Hepatic stellate cell (primary cell): ENCODE measurements at places on chromosomes 1 and 21.

GRCh38 chr1:228308628-228309325 is 97.9 kb downstream of the TRIM11 start:
- no peak for DNase-seq

- DNase-seq: no peak
Measured at GRCh38 chr1:10841118-10841517, 44.7 kb upstream of the CASZ1 start.

DNA sequence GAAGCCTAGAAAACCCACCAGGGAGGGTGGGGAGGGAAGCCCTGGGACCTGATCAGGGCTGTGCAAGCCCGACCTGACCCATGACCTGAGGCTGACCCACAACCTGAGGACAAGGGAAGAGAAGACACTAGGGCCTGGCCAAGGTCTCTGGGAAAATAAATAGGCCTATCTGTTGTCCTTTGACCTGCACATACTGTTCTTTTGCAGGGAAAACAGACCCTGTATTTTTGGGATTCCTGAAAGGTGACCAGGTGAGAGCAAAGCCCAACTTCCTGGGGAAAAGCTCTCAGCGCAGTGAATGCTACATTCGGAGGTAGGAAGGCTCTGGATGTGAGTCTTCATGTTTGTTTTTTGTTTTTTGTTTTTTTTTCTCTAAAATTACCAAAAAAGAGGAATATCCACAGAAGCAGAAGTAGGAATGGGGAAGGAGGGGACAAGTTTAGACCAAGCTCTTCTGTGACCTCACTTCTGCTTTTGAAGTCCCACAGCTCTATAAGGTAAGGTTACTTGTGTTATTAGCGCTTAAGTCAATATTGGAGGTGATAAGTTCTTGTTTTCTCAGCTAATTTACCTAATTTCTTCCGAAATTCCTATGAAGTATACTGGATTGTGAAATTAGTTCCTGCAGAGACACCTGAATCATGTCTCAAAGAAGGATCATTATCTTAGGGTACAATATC is 26.2 kb upstream of the LYST start:
- no peak for DNase-seq

DNA sequence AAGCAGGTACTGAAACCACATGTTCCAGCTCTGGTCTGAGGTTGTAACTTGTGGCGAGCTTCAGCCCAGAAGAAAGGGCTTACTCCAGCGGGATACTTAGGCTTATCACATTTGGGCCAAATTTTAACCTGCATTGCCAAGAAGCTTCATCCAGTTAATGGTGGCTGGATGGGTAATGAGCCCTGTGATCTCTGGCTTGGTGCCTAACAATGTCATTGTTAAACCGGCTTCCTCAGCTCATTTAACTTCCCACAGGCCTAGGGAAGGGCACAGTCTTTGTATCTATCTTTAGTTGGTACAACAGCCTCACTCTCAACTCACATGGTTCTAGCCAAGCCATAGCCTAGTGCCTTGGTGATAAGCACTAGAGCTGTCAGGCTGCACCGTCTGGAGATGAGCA is 43.6 kb upstream of the CCDC190 start:
- DNase-seq: no peak

DNA sequence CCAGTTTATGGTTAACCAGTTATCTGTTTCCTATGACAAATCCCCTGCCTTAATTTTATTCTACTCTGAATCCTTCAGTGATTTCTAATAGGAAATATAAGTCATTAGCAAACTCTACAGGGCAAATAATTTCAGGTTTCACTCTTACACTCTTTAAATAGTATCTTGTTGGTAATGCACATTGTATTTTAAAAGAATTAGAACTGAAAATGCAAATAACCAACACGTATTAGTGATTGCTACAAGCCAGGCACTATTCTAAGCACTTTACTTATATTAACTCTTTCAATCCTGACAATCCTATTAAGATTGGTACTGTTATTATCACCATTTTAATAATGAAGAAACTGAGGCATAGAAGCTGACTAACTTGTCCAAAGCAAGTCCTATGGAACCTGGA is 48.3 kb upstream of the LHX8 start:
- no peak for DNase-seq

- DNase-seq: peak; percentile 9
Measured at GRCh38 chr1:233364695-233365539, 37.4 kb downstream of the MAP3K21 start.

- no peak for DNase-seq
Measured at GRCh38 chr1:92118826-92119225, 38.7 kb downstream of the BTBD8 start.

DNA sequence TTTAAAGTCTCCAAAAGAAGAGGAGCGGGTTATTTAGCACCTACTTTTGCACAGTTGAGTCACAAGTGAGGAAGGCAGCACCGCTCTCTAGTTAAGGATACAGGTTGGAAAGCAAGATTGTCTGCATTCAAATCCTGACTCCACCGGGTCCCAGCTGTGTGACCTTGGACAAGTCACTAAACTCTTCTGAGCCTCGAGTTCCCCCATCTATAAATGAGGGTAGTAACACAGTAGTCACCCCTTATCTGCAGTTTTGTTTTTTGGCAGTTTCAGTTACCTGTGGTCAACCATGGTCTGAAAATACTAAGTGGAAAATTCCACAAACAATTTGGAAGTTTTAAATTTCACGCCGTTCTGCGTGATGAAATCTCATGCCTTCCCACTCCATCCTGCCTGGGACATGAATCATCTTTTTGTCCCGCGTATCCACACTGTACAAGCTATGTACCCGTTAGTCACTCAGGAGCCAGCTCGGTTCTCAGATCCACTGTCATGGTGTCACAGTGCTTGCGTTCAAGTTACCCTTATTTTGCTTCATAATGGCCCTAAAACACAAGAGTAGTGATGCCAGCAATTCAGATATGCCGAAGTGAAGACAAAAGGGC is 49.4 kb downstream of the CAPZB start:
- DNase-seq: no peak

GRCh38 chr1:13664451-13664850 is 35.5 kb upstream of the PRDM2 start:
- no peak for DNase-seq

- DNase-seq: no peak
Measured at GRCh38 chr1:235313931-235314678, 13.9 kb downstream of the ARID4B start.

GRCh38 chr1:219326843-219327242 is 153.2 kb downstream of the LYPLAL1 start:
- DNase-seq: no peak

GRCh38 chr1:168836469-168836868 is 107.5 kb upstream of the DPT start:
- no peak for DNase-seq

GRCh38 chr1:59565611-59566410 is 248.9 kb upstream of the HOOK1 start:
- no peak for DNase-seq

DNA sequence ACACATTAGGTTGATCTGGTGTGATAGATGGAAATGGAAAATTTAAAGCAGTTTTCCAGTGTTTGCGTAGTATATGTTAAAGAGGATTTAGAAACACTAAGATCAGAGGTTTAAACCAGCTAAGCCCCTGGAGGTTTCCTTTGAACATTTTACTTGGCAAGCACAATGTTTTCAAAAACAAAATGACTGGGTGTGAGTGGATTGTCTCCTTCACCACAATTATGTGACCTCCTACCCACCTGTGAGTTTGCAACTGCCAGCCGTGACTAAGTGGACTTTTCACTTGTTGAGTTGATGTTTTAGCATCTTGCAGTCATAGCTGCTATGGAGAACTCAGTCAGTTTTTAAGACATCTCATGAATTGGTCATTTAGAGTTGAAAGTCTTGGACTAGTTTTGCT is 4.7 kb downstream of the CCDC190 start:
- DNase-seq: peak; percentile 54

DNA sequence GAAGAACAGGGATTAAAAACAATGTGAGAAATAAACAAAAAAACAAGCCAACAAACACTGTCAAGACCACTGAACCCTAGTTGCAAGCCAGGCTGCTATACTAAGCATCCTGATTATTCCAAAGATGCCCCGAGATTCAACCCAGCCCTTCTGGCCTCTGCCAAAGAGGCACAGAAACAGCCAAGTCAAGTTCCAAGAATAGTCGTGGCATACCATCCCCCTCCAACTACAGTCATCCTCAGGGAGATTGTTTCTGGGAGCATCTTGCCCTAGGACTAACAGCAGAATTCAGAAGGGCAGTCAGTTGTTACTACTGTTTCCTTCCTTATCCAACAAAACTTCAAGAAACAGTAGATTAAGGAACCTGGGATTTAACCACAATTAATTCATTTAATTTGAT is 52.3 kb downstream of the ABL2 start:
- peak; percentile 23 for DNase-seq

DNA sequence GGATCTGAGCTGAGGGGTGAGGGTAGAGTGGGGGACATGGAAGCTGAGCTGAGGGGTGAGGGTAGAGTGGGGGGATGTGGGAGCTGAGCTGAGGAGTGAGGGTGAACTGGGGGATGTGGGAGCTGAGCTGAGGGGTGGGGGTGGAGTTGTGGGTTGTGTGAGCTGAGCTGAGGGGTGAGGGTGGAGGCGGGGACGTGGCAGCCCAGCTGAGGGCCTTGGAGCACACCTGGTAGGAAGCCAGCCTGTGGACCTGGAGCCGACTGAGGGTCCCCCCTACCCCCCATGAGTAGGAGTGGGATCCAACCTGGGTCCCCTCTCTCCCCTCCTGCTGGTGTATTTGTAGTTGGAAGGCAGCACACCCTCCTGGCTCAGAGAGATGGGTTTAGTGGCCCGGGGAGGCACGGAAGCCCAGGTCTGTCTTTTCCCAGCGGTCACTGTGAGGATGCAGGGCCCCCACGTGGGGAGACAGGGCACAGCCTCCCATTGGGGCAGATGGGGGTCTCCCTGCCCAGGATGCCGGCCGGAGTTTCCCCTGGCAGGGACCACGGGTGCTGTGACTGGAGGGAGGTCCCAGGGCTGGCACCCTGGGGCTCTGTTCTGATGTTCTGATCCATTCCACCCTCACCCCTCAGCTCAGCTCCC is 13.2 kb upstream of the NPHP4 start:
- no peak for DNase-seq

DNA sequence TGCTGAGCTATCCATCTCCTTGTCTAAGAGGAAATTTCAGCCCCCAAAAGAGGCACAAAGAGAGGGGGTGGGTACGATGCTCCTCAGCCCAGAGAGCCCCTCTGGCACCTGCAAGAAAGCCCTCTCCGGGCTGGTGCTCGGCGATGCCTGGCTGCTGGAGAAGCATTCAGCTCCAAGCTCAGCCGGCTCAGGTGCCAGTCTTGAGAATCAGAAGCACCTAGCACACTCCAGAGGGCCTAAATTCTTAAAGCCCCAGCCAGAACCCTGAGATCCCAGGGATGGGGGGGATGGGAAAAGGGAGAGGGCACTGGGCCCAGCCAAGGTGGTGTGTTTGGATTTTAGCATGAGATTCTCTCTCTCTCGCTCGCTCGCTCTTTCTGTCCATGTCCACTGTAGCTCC is 2.9 kb downstream of the GRIK3 start:
- DNase-seq: no peak

GRCh38 chr1:8158995-8159394 is 132.9 kb upstream of the ERRFI1 start:
- DNase-seq: no peak

DNA sequence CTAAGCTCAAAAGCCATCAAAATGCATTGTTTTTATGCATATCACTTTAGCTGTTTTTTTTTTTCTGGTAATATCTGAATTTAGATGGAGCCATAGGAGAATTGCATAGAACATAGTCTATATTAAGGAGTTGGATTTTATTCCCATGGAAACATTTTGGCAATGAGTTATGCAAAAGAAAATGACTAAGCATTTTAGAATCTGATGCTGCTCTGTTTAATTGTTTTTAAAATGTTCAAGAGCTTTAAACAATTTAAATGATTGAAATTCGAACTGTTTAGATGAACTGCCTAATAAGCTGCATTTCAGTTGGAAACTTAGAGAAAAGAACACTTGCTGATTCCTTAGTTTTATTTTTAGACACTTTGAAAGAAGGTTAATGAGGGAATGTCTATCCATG is 1531.5 kb upstream of the B3GALT2 start:
- no peak for DNase-seq

DNA sequence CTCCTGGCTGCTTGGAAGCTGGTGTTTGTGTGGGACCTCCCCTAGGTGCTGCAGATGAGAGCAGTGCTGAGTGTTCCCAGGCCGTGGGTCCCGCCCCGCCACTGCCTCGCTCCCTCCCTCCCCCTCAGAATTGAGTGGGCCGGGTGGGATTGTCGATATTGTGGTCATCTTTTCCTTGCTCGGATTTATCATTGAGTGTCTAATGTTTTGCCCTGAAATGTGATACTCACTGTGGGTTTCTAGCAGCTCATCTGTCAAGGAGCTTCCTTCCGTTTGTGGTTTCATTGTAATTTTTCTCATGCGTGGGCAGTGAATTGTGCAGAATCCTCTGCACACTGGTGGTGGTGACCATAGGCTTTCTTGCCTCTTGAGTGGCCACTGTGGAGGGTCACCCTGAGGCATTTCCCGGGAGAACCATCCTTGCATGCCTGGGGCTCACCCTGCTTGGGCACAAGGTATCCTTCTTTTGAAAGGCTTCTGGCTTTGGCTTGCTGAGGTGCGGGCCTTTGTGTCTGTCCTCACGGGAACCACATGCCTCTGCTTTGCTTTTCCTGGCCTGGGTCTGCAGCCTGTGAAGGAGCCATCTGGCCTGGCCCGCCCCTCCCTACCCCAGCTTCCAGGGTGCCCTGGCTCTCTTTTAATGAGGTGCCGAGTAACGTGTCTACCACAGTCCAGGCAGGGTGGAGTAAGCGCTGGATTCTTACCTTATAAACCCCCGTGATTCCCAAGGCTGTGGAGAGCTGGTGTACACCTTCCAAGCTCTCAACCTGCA is 25.6 kb downstream of the SLX9 start:
- DNase-seq: no peak

DNA sequence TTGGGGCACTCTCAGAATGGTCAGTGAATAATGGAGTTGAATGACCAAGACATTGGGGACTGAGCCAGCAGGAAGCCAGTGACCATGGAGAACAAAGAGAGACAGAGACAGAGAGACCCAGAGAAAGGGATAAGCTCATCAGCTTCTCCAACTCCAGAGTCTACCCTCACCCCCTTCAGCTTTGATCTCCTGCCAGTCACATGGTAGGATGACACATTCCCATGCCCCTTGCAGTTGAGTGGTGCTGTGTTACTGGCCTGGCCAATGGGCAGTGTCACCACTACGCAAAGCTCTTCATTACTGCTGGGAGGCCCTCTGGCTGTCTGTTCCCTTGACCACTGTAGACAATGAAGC is 643.5 kb downstream of the AJAP1 start:
- DNase-seq: no peak

DNA sequence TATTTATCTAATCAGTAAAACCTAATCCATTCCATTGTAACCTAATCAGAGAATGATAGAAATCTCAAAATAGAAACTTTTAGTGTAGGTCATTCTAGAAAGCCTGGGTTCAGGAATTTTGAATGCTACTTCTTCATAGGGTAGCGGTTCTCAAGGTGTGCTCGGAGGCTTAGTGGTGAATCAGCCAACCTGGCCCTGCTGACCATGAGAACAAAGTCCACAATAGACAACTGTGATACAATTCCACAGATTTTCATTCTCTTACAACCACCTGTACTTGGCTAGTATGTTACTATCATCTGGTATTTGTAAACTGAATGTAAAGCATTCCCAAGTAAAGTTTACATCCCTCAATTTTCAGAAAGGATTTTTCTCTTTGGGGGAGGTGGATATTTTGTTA is 7.5 kb upstream of the PUM1 start:
- no peak for DNase-seq
